ENCODE measurements at places on chromosomes 16 and 17.
A peak's percentile ranks its signal among the peaks of the same experiment; 100 is the strongest.

- DNase-seq = no peak
These were observed 6.9 kb downstream of the ERCC4 start for GRCh38 chr16:13926891-13927290.

DNA sequence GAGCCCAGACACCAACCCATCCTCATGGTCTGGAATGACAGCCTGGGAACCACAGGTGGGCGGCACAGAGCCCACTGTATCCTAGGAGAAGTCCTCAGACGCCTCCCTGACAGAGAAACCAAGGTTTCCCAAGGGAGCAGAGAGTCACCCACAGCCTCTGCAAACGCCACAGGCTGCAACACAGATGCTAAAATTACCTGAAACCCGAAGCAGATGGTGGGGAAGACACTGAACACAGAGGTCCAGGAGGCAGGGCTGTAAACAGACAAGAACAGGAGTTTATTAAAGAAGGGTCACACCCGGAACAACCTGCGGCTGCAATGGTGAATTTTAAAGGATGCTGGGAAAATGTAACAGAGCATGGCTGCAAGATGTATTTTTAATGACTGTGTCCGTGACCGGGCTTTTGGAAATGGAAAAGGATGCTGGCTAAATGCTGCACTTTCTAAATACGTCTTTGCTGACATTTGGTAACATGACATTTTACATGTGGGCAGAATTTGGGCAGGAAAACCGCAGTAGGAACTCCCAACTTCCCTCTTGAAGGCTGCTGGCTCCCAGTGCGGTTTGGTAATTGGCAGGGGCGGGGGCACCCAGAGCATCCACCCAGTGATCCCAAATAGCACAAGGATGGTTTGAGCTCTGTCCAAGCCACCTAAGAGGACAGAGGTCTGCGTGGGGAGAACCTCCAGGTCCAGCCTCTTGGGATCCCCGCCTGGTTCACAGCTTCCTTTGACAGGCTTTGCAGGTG, 13.1 kb downstream of the SLC38A8 start:
- no peak for DNase-seq

DNA sequence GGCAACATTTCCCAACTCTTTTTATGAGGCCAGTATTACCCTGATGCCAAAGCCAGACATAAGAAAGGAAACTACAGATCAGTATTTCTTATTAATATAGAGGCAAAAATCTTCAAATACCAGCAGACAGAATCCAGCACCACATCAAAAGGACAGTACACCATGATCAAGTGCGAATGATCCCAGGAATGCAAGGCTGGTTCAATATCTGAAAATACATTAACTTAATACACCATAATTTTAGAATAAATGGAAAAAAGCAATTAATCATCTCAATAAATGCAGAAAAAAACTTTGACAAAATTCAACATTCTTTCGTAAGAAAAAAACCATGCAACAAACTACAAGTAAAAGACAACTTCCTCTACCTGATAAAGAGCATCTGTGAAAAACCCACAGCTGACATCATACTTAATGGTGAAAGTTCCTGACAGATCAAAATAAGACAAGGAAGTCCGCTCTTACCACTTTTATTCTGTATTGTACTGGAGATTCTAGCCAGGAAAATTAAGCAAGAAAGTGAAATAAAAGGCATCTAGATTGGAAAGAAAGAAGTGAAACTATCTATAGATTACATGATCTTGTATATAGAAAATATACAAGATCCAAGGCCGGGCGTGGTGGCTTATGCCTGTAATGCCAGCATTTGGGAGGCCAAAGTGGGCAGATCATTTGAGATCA, 26.4 kb upstream of the MAPK3 start:
- DNase-seq = no peak

GRCh38 chr17:17072546-17072945, 30.3 kb downstream of the MPRIP start:
- DNase-seq = no peak

GRCh38 chr17:1533661-1534325, 17.4 kb upstream of the INPP5K start:
- DNase-seq = no peak

DNA sequence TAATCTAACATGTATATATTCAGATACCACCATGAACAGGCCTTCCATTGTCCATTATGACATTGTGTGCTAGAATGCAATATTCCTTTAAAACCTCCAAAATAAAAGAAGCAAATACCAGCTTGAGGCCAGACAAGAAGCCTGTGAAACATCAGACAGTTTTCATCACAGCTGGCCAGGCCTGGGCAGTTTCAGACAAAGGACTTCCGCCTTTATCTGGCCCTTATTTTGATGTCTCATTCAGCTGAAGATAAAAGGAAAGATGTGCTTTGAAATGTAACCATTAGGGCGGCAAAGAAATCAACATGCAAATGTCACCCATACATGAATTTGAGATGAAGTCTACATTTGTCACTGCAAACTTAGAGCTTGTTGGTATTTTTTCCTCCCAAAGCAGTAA, 737.5 kb downstream of the KCNJ2 start:
- no peak for DNase-seq

- no peak for DNase-seq
These were observed 10.3 kb upstream of the IRF8 start for GRCh38 chr16:85888405-85889331.

- DNase-seq = no peak
These were observed 11.4 kb downstream of the CHST4 start for GRCh38 chr16:71537643-71538042.

GRCh38 chr17:78108726-78109488, 19.6 kb downstream of the TMC6 start:
- DNase-seq = no peak

DNA sequence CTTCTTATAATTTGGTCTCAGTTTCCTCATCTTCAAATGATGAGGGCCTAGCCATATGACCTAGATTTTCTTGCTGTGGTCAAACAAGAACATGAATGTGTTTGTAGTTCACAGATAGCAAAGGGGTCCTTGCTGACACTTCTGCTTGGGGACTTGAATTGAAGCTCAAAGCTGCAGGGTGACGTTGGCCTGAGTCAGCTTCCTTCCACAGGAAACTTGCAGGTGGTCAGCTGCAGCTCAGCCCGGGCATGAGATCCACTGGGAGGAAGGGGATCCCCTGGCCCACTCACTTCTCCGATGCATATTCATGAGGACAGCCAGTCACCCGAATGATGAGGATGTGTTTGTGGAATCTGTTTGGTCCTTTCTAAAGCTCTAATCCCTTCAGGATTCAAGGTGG, 42.6 kb upstream of the AXIN2 start:
- no peak for DNase-seq

DNA sequence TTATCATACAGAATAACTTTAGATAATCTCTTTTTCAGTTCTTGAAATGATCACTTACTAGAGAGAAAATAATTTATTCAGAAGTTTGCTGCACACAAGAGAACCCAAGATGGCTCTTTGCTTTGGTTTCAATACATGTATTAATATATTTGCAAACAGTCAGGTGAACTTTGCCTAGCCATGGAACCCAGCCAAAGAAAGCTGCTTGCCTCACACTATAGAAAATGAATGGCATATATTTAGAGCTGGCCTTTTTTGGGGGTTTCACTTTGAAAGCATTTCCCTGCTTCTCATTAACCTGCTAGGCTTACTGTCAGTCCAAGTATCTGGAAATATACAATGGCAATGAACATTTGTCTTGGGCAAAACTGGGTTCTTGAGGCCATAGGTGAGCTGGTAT, 75.3 kb downstream of the MRTFB start:
- DNase-seq = no peak

DNA sequence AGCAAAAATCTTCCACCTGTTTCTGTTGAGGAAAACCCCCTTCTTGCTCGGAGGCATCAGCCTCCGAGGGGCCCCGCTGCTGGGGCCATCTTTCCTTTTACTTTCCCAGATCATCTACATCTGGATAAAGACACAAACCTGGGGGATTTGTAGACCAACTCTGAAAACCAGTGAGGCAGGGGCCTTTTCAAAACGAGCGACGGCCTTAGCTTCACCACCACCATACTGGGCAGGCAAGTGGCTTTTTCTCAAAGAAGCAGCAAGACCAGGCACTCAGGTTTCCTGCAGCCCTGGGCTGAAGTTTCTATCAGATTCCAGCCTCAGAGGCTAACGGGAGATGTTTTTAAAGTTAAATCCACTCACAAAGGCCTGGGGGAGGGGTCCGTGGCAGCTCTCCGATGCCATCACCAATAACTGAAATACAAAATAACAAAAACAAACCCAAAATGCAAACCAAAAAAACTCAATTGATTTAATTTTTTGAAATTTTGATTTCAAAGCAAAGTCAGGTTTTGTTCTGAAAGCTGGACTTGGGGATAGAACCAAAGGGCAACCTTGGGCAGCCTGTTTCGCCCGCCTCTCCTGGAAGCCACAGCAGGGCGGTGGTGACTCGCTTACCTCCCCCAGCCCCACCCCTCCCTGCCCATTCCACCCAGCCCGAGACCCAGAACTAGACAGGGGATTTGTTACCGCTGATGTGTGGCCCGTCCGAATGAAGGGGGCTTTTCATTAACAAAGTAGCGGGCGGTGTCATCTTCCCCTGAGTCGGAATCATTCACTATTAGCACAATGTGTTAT, 55.8 kb downstream of the SALL1 start:
- no peak for DNase-seq

GRCh38 chr16:87250431-87250960, 66.7 kb downstream of the C16orf95 start:
- DNase-seq = no peak

GRCh38 chr16:52924162-52924561, 128.5 kb downstream of the CHD9NB start:
- DNase-seq = no peak

DNA sequence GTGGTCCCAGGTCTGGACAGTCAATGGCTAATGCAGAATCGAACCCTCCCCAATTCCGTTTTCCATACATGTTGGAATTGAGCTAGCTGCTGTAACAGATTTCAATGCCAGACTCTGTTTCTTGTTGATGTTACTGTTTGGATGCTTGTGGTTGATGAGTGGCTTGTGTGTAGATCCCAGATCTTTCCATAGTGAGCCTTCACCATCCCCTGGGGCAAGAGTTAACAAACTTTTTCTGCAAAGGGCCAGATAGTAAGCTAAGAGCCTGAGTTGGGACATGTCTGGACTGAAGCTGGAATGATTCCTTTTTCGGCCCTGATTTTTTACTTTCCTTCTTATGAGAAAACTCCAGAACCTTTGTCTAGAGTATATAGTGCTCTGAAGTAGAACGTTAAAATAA, 296.3 kb downstream of the CPPED1 start:
- DNase-seq = no peak

- DNase-seq = no peak
These were observed 5.4 kb downstream of the RECQL5 start for GRCh38 chr17:75661531-75661930.

- no peak for DNase-seq
These were observed 8.0 kb upstream of the KATNB1 start for GRCh38 chr16:57727610-57728009.

- no peak for DNase-seq
These were observed 23.1 kb upstream of the MAP3K14 start for GRCh38 chr17:45339646-45340605.

- no peak for DNase-seq
These were observed 16.2 kb downstream of the ZNF276 start for GRCh38 chr16:89737341-89738071.

- no peak for DNase-seq
These were observed 31.9 kb downstream of the PDIA2 start for GRCh38 chr16:314795-315299.

DNA sequence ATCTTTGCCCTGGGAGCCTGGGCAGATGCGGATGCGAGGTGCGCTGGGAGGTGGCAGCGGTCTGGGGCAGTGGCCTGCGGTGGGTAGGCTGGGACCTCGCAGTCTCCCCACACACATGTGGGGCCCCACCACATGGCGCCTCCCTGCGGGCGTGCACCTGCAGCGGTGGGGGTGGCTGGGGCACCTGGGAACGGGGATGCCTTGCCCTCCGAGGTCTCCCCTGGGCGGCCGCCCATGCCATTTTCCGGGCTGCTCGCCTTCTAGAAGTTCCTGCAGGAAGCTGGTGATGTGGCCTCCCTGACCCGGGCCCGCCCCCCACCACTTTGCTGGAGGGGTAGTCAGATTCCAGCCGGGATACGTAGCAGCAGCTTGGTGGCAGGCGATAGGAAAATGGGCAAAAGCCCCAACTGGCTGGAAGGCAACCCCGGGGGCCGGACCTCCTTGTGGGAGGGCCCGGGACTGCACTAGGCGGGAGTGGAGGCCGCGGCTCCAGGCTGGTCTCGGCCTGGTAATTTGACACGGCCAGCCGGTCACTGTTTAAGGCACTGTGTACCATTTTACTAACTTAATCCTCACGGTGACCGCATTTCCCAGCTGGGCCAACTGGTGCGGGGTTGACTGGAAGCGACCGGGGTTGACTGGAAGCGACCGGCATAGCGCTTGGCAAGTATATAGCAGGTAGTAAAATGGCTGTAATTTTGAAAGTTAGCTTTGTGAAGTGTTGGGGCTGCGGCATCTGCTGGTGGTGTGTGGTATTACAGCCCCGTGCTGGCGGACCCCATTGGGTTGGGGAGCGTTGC, 38.5 kb downstream of the IGF2BP1 start:
- DNase-seq = peak; percentile 6

DNA sequence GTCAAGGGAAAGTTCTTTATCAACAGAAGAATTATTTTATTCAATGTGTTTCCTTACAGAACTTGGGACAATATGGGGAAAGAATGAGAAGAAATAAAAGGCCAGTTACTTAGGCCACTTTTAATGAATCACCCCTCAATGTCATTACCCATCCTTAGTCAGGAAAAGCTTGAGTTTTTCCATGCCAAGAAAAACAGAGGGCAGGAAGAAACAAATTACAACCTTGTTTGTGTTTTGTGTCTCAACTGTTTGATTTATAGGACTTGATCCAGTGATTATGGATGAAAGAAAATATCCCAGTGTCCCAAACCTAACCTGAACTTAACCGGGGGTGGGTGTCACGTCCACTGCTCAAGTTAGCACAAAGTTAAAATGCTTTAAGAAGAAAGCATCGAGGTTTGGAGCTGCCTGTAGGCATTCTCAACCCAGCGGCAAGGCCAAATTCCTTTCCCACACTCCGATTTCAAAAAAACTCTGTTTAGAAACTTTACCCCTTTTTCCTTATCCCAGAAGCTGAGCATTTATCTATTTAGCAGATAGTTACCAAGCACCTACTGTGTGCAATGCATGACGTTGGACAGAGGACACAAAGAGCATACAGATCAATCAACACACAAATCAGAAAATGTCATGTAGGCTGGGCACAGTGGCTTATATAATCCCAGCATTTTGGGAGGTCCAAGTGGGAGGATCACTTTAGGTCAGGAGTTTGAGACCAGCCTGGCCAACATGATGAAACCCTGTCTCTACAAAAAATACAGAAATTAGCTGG, 14.0 kb upstream of the CYB5B start:
- no peak for DNase-seq

Measured in stimulated activated CD4-positive, alpha-beta T cell treated with anti-CD3 and anti-CD28 coated beads, TNF-alpha, amount 100 ng/mL, for 1 hour (primary cell).